Activated CD8-positive, alpha-beta T cell treated with anti-CD3 and anti-CD28 coated beads, Interleukin-2, amount 10 ng/mL, durations not matched to agents 7 days and 5 days (primary cell): ENCODE measurements at places on chromosomes 7 and 10. TPM values are rescaled to one million over a fixed set of nuclear protein-coding genes. Genes with fewer than 3 reads are reported as not detected.

Gene INHBA
- total RNA-seq = not detected

DNA sequence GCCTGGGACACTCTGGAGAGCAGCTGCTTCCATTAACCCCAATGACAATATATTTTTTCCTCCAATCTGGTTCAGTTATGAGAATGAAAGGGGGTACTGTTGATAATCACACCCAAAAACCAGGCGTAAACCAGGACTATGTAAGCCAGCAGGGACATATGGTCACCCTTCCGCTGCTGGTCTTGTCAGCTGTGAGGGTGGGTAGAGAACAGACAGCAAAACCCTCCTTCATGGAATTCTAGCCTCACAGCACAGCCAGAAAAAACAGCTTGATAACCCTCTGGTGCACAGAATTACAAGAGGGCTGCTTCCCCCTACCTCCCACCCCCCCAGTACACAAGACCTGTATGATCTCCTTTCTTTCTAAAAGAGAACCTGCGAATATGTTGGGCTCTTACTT is 368.8 kb upstream of the ZMIZ1 start:
- no peak overlapping the region for H3K27ac ChIP-seq
- H3K27me3 ChIP-seq = peaks cover 2% of the 10 kb centered on the region
- no peak overlapping the region for H3K4me3 ChIP-seq
- peaks cover 3% of the 10 kb centered on the region for H3K4me1 ChIP-seq
- DNase-seq = no peak
- no peaks in the 10 kb centered on the region for H3K36me3 ChIP-seq

DNA sequence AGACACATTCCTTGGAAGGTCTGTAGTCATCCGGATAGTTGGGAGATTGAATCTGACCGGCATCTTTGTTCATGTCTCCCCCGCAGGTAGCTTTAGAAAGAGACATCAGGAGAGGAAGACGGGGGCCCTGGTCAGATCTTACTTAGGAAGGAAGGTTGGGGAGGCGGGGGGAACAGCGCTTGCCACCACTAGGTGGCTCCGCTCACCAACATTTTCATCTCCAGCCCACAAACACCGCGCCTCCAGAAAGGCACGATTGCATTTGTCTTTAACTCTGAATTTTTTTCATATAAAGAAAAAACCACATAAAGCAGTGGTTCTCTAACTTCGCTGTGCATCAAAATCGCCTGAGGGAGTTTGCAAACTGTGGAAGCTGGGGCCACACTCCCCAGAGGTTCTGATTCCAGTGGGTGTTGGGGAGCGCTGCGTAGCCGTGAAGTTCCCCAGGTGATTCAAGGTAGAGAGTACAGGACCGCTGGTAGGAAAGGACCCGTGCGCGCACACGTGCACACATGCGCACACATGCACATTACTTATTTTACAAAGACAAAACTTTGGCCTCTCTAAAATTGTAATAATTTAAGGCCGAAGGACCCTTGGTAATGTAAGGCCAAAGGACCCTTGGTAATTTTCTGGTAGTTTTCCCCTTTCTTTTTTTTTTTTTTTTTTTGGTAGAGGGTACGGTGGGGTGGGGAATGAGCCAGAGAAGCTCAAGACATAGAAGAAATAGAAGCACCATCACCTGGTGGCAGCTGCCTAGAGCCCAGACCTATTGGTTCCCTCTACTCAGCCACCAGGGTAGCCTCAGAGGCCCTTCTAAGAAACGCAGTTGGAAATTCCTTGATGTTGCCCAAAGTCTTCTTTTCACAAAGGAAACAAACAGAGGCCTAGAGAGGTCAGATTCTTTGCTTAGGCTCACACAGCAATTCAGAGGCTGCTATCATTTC is 37.4 kb upstream of the OPALIN start:
- no peaks in the 10 kb centered on the region for H3K36me3 ChIP-seq
- H3K27ac ChIP-seq = no peak overlapping the region
- peaks cover 7% of the 10 kb centered on the region for H3K4me1 ChIP-seq
- DNase-seq = peak; percentile 77

DNA sequence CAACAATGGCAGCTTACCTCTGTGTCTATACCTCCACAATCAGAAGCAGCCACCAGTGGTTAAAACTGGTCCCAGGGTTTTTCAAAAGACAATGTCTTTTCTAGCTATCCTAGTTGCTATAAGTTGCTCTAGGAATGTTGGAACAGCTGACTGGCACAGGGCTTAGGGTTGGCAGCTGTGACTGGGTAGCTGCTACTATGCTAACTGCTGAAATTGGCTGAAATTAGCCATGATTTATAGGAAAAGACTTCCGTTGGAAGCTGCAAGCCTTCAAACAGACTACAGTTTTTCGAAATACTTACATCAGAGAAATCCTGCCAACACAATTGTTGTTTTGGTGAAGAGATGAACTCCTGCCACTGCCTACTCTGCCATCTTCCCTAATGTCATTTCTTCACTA is 102.3 kb downstream of the MKX start:
- DNase-seq = no peak
- H3K4me1 ChIP-seq = no peaks in the 10 kb centered on the region
- H3K4me3 ChIP-seq = no peak overlapping the region
- no peak overlapping the region for H3K27ac ChIP-seq
- H3K36me3 ChIP-seq = no peaks in the 10 kb centered on the region
